Muscle of leg (tissue), 16 donors: ENCODE measurements at places on chromosomes 6 and 20.

DNA sequence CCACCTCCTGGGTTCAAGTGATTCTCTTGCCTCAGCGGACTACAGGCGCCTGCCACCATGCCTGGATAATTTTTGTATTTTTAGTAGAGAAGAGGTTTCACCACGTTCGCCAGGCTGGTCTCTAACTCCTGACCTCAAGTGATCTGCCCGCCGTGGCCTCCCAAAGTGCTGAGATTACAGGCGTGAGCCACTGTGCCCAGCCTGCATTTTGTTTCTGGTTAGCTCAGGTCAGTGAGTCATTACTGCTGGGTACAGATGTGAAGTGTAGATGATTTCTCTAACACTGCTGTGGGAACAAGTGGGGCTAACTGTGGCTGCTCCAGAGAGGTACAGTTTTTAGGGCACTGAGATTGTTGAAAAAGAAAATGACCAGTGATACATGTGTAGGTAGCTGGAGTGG, 188.6 kb downstream of the PRL start:
- DNase-seq: no peak

GRCh38 chr6:144152334-144152900, 2.1 kb downstream of the STX11 start:
- no peak for DNase-seq

DNA sequence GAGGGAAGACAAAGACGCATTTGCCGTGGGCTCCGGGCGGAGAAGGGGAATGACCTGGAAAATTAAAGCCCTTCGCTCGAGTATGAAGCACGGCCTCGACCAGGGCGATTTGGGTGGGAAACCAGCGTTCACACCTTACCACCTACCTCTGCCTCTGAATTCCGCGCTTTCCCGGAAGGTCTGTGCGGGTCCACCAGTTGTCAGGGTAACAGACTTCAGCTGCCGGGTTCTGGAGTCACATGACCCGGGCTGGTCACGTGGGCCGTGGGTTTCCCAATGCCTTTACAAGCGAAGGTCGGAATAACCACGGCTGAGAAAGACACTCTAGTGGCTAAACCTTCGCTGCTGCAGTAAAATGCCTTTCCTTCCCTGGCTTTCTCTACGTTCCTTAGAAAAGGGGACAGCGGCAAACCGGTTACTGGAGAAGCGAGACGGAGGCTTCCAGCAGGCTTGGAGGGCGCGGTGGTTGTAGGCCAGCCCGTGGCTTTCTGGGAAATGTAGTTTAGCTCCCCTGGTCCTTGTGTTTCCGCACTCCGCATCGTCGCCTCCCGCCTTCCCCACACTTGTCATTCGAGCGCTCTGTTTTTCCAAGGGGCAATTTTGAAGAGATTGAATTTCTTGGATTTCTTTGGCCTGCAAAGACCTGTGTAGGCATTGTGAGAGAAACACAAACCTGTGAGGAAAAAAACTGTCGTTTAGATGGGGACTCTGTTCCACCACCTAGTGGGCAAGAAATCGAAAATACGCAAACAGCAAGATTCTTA, at the start of gene CEP162:
Gene CEP162, minus strand, starts transcription at position 210 of the 764 bp plus-strand sequence. CDS start 1,250 bp downstream, outside the sequence.
- DNase-seq: peak; percentile 96

DNA sequence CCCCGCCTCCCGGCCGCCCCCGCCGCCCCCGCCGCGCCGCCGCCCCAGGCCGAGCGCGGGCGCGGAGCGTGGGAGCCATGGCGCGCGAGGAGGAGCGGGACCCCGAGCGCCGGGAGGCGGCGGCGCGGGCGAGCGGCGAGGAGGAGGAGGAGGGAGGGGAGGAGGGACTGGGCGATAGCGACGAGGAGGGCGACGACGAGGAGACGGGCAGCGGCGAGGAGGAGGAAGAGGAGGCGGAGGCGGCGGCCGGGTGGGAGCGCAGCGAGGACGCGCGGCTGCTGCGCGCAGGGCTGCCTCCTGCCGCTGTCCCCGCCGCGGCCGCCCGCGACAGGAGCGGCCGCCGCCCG, at the start of gene SLC24A3:
Gene SLC24A3, plus strand, starts transcription at position 174 of the 347 bp plus-strand sequence.
- DNase-seq: peak; percentile 51

DNA sequence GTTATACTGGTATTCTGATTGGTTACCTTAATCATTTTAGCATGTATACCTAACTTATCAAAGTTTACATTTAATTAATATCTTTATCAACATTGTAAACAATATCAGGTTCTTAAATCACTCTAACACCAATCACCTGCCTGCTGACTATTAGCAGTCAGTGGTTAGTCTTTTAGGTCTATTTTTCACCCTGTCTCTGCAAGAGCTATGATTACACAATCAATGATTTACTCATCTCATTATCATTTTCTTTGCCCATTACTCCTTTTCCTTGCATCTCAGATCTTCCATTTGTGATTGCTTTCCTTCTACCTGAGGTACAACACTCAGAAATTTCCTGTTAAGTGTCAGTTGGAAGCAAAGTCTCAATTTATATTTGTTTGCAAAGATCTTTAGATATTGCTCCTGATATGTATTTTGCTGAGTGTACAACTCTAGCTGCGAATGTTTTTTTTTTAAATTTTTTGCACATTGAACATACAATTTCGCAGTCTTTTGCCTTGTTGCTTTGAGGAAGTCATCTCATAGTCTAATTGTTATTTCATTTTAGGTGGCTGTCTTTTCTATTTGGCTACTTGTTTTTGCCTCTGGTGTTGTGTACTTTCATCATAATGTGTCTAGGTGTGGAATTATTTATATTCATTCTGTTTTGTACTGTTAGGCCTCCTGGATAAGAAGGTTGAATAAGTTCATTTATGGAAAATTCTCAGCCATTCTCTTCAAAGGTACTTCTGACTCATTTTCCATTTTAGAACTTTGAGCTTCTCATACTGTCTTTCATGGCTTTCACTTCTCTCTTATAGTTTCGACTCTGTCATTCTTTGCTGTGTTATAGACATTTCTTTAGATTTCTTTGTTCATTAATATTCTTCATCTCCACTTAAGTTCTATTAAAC, 104.9 kb upstream of the CEP162 start:
- no peak for DNase-seq

- peak; percentile 12 for DNase-seq
Measured at GRCh38 chr20:9427430-9428291, 86.7 kb upstream of the LAMP5 start.

DNA sequence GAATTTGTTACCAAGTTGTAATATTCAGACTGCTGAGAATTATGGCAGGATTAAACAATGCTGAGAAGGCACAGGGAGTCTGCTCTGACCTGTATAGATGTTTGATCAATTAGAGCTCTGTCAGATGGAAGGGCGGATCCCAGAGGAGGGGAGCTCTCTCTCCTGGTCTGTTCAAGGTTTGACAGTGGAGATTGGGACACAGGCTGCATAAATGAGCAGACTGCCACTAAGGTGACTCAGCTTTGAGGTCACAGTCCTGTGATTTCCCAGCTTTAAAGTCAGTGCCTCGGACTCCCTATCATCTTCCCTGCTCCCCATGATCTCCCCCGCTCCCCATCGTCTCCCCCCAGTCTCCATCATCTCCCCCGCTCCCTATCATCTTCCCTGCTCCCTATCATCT, 59.2 kb upstream of the SLC22A23 start:
- no peak for DNase-seq

- DNase-seq: no peak
Measured at GRCh38 chr20:853406-853996, 20.0 kb downstream of the FAM110A start.

- peak; percentile 71 for DNase-seq
Measured at GRCh38 chr20:5327356-5327755, 10.6 kb upstream of the PROKR2 start.

DNA sequence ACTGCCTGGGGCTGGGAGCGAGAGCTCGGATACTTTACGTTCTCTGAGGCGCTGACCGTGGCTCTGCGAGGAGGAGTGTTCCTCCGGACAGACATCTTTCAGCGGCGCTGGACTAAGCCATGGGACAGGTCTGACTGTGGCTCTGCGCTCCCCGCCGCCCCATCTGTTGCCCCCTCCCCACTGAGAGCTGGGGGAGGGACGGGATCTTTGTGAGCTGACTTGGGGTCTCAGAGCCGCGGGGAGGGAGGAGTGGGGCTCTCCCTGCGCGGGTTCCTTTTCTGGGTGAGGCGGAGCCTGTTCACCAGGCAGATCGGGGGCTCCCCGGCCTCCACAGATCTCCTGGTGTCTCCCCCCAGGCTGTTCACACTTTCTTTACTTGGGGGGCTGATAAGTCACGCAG, 11.3 kb upstream of the GATA5 start:
- DNase-seq: no peak

DNA sequence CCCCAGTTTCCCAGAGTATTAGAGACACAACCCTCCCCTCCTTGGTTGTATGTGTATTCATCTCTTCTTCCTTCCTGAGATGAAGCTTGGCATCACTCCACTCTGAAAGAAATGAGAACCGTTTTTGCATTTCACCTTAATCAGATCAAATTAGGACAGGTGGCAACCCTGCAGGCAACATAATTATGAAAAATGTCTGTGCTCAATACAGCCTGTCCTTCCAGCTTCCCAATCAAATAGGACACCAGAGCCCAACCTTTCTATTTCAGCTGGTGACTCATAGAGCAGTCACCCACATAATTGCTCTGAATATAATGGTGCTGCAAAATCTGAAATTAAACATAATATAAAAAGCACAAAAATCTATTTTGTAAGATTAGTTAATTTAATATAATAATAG, 310.2 kb upstream of the AGPAT4 start:
- DNase-seq: no peak

- DNase-seq: peak; percentile 88
Measured at GRCh38 chr6:163955096-163955495, 540.6 kb downstream of the QKI start.

- DNase-seq: no peak
Measured at GRCh38 chr6:140138311-140139010, 764.0 kb upstream of the CITED2 start.

DNA sequence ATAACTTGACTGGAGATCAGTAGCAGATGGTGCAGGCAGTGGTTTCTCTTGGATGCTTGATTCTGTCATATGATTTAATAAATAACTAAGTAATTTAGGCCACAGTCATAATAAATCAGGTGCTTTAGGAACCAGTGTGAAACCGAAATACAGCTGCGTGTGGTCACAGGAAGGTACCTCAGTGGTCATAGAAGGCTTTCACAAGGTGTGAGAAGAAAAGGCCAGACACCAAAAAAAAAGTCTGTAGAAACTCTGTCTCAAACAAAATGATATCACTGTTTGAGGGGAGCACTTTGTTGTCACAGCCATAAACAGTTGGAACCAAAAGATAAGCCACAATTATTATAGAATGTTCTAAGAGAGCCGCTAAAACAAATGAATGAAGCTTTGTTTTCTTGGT, 56.5 kb downstream of the ARMC2 start:
- DNase-seq: no peak

DNA sequence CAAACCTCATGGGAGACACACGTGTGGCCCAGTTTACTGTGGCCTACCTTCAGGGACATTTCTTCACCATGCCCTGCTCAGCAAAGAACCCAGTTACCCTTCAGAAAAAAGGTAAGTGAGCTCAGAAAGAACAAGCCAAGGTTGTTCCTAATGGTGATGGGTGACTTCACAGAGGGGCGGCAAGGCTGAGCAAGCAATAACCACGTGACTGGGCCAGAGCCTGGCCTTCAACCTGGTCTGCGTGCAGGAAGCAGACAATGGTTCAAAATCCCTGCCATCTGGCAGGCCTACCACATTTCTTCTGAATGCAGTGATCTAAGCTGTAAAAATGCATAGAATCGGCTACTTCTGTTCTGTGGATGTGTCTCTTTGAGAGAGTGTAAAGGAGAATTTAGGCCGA, 115.5 kb upstream of the CST7 start:
- DNase-seq: no peak

GRCh38 chr6:381742-382461, 9.7 kb upstream of the IRF4 start:
- no peak for DNase-seq

DNA sequence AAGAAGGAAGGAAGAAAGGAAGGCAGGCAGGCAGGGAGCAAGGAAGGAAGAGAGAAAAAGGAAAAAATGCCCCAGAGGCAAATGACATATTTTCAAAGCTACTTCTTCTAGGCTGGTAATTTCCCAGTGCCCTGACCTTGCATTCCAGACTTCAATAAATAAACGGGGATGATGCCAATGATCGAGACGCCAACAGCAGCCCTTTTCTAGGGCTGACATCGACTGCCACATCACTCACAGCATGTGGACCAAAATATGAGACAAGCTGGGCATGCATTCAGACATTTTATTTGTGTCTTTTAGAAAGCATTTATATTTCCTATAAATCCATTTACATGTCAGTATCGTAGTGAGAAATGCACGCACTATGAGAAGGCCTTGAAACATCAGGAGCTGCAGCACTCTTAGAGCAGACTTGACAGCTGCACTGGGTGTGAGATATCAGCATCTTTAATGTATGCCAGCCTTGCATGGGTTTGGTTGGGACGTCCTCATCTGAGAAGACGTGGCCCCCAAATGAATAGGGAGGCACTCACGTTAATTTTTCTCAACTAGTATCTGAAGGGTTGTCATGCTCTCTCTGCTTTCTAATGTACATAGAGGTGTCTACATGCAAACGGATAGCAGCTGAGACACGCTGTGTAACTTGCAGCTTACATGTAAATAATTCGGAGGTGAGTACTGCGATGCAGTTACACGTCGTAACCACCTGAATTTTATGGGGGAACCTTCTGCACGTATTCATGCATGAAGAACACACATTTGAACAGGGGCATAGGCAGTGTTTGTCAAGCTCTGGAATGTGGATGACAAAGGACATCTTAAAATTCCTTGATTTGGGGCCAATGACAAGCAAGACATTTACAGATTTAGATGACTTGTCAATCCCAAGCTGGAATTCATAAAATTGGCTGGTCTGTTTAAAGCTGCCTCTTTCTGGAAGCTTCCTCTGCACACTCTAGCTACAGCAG, 149.1 kb upstream of the AGPAT4 start:
- no peak for DNase-seq

GRCh38 chr20:36214684-36215256, 21.5 kb upstream of the AAR2 start:
- DNase-seq: peak; percentile 25

GRCh38 chr20:53016534-53017042, 44.4 kb downstream of the TSHZ2 start:
- DNase-seq: no peak

DNA sequence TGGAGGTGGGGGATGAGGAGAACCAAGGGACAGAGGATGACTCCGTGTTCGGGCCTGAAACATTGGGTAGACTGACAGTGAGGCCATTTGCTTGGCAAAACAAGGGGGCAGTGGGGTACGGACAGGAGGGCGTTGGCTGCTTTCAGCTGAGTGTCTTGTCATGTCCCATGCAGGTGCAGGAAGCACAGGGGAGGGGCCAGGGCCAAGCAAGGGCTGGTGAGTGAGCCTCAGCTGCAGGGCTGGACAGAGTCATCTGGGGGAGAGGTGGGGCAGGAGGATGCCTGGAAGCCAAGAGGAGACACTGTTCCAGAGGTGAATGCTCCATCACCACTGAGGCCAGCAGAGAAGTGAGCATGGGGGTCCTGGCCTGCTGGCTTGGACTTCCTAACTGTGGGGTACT, 78.4 kb downstream of the ERMARD start:
- no peak for DNase-seq

DNA sequence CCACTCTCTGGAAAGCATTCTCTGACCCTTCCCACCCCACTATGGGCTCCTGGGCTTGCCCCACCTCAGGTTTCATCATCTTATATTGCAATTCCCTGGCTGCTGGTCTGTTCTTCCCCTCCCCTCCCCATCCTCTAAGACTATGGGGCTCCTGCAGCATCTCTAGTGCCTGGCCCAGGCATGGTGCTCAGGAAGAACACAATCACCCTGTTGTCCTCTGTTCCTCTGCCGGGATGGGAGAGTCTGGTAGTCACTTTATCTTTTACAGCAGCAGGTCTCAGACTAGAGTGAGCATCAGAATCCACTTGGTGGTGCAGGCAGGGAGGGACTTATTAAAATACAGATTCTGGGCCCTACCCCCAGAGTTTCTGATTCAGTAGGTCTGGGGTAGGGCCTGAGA, 5.0 kb upstream of the LPIN3 start:
- no peak for DNase-seq

- no peak for DNase-seq
Measured at GRCh38 chr20:29756664-29757063, 1500.8 kb upstream of the DEFB115 start.
